Hepatic stellate cell (primary cell): ENCODE measurements at places on chromosomes 11 and 22.

GRCh38 chr11:127919206-127920000 lies 668.0 kb downstream of the ETS1 start:
- DNase-seq = peak; percentile 10

- no peak for DNase-seq
Observed at GRCh38 chr11:73034331-73034730, 107.8 kb downstream of the FCHSD2 start.

- DNase-seq = no peak
Observed at GRCh38 chr11:85475660-85476517, 151.3 kb downstream of the DLG2 start.

DNA sequence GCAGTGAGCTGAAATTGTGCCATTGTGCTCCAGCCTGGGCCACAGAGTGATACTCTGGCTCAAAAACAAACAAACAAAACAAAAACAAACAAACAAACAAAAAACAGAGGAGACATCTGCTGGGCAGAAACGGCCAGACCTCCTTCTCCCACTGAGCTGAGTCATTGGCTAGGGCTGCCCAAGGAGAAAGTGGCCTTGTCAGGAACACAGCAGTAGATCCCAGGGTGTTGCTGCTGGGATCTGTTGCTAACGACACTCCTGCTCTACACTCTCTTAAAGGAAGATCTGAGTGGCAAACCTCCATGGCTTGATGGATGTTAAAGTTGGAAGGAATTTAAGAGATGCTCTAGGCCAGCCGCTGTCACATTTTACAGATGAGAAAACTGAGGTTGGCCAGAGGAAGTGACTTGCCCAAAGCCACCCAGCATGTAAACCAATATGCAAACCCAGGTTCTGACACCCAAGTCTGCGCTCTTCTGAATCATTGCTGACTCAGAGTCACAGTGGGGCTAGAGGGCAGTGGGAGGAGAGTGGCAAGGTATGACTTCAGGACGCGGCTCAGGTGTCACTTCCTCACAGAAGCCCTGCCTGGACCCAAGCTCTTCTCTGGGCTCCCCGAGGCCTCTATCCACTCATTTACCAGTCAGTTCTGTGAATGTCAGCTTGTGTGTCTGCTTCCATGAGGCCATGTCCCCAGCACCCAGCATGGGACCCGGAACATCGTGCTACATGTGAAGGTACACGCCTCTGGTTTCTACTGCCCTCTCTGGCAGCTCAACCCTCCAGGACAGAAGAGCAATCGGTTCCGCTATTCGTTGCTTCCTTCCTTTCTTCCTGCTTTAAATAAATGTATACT lies 11.3 kb upstream of the GDPD5 start:
- no peak for DNase-seq

- no peak for DNase-seq
Observed at GRCh38 chr11:130047141-130047540, 22.6 kb upstream of the APLP2 start.

GRCh38 chr11:128029219-128029722 lies 558.1 kb downstream of the ETS1 start:
- no peak for DNase-seq

DNA sequence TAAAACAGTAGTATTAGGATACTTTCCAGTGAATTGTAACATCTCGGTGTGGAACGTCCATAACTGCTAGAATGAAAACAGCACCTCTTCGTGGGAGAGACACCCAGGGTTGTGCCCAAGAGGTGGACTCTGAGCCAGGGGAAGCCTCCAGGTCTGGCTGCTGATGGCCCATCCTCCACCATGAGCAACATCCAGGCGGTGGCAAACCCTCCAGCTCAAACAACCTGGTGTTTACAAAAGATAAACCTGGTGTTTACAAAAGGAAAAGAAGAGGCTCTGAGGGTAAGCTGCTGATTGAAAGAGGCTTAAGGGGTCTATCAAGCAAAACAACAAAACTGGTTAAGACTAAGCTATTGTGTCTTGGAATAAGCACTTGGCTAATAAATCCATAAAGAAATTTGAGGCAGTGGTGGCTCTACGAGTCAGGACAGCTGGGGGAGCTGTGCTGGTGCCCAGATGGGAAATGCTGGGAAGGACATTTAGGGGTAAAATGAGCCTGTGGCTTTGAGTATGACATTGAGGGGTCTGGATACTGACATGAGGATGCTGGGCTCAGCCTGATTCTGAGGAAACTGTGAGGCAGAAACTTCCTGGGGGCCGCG lies 909.0 kb downstream of the BRD1 start:
- DNase-seq = no peak

GRCh38 chr11:44950031-44950624 lies 555 bp downstream of the TP53I11 start:
- peak; percentile 60 for DNase-seq

DNA sequence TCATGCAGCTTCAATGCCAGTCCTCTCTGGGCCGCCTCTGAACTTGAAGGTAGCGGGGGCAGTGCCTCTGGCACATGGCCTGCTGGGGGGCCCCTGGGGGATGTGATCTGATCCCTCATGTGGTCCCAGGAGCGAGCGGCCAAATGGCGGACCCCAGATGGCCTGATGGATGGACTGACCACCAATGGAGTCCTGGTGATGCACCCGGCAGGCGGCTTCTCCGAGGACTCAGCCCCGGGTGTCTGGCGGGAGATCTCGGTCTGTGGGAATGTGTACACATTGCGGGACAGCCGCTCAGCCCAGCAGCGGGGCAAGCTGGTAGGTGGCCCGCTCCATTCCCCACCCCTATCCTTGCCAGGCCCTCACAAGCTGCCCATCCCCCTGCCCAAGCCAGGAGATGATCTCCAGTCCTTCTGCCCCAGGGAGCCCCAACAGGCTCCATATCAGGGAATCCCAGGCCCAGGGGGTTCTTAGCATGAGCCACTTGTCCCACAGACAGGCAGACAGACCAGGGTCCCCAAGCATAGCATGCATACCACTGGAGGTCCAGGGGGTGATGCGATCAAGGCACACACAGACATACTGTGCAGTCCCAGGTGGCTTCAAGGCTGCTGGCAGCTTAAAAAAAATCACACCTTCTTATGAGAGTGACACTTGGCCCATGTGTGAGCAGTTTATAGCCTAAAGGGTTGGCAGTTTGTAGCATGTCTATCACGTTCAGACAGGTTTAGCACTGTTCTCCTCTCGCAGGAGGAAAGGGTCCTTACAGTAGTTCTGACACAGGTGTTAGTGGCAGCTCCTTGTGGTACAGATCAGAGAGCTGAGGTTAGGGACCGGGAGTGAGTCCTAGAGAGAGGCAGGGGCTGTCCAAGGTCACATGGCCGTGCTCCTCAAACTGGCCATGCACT lies 6.4 kb upstream of the DPP3 start:
- no peak for DNase-seq

DNA sequence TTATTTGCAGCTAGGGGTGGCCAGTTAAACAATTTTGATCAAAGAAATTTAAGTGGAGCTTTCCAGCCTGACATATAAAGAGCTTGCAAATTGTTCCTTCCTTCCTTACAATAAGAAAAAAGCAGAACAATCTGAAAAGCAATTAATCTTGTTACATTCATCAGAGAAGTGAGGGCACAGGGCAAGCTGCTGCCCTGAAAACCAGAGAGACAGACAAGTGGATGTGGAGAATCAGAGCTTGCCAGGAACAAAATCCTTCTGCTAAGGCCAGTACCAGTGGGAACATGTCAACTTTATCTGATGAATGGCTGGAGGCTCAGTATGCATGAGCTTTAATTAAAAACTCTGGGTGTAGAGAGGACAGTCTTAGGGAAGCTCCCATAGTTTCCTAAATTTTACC lies 8.8 kb downstream of the CCDC179 start:
- DNase-seq = no peak

DNA sequence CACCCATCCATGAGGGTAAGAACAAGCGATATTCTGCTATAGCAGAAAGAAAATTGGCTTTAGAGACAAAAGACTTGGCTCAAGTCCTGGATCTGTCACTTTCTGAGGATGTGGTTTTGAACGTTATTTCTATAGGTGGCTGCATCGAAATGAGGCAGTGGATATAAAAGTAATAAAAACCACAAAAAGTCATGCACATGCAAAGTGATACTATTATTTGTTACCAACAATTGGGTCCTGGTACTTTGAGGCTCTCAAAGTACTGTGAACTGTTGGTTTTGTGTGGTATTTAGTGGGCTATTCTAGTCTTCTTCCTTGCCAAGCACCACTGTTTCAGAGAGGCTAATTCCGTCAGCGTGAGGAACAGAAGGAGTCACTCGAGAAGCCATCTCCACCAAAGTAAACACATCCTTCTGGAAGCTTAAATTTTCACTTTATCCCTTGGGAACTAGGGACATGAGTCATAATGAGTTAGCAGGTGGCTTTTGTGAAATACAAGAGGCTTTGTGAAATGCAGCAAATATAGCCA lies 13.1 kb downstream of the UBASH3B start:
- peak; percentile 73 for DNase-seq

DNA sequence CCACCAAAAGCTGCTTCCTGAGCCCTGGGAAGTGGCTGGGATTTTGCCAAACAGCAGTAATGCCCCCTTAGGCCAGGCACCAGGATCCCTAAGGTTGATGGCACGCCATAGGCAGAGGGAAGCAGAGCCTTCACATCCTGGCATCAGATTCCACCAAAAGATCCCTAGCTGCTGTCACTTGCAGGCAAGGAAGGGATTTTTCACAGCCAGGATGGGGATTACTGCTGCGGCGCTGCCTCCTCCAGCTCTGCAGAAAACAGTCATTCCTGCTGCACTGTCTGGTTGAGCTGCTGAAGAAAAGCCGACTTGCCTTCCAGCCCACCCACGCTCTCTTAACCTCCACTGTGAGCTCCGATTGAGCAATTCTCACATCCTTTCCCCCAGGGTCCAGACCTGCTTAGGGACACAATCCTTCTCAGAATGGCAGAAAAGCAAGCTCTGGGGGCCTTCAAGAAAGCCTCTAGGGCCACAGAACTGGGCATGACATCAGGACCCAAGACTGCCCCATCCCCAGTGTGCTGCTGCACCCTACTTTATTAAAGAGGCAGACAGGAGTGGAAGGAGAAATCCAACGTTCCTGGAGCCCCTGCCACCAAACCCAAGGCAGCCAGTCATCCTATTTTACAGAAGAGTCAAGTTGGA lies 19.9 kb downstream of the SYN3 start:
- no peak for DNase-seq

DNA sequence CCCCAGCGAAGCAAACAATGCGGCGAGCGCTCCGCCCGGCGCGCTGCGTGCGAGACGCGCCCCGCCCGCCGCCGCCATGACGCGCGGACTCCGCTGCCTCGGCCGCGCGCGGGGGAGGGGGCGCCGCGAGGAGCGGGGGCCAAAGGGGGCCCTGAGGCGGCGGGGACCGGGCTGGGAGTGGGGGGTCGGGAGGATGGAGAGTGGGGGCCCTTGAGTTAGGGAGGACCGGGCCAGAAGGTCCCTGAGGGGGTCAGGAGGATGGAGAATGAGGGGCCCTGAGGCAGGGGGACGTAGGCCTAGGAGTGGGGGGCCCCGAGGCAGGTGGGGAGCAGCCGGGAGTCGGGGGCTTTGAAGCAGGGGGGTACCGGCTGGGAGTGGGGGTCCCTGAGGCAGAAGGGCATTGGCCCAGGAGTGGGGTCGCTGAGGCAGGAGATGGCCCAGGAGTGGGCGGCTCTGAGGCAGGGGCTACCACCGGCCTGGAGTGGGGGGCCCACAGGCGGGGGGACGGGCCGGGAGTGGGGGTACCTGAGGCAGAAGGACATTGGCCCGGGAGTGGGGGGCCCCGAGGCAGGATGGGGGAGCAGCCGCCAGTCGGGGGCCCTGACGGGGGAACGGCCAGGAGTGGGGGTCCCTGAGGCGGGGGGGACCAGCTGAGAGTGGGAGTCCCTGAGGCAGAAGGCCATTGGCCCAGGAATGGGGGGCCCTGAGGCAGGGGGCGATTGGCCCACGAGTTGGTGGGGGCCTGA lies at the start of gene BRD1:
BRD1 (minus strand) TSS at position 21 of the 746 bp plus-strand sequence. CDS start 3,556 bp downstream, outside the sequence.
- DNase-seq = peak; percentile 65

- no peak for DNase-seq
Observed at GRCh38 chr11:30381879-30382278, 59.0 kb downstream of the ARL14EP start.

- DNase-seq = no peak
Observed at GRCh38 chr11:94676814-94677213, 91.3 kb upstream of the AMOTL1 start.

DNA sequence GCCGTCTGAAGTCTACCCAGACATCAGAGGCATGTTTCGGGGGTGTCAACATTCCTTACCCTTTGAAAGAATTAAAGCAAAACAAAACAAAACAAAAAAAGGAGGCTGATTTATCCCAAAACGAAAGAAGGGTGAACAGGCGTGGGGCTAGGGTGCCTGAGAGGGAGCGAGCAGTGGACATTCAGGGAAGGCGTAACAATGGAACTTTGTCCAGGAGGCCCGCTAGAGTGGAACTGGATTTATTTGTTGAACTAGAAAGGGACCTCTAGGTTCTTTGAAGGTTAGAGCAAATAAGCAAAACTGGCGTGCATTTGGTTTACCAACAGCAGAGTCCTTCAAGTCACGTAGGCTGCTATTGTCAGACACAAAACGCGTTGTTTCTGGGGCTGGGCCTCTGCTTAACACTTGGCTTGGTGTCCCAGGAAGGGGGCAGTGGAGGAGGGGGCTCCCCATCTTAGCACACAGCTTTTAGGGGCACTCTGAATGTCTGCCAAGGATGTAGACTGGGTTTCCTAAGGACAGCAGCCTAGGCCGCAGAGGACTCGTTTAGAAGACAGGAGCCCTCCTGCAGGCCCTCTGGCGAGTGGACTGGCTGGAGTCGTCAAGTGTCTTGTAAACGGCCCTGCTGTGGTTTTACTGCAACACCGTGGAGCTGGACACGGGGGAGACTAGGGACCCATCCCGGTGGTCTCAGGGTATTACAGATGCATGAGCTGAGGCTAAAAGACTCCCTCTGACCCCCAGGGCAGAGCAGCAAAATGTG lies 203.7 kb upstream of the SORL1-AS1 start:
- DNase-seq = no peak

DNA sequence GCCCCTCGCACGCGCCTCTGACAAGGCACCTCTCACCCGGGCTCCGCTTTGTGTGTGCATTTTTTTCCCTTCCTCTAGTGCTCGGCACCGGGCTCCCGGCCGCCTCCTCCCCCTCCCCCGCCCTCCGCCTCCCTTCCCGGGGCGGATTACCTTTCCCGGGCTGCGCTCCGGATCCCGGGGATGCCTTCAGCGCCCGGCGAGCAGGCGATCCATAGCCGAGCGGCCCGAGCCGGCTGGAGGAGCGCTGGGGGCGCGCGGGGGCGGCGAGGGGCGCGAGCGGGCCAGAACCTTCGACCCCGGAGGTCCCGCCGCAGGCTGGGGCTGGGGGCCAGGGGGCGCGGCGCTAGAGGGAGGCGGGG lies 282 bp downstream of the MPPED2 start:
- peak; percentile 1 for DNase-seq

DNA sequence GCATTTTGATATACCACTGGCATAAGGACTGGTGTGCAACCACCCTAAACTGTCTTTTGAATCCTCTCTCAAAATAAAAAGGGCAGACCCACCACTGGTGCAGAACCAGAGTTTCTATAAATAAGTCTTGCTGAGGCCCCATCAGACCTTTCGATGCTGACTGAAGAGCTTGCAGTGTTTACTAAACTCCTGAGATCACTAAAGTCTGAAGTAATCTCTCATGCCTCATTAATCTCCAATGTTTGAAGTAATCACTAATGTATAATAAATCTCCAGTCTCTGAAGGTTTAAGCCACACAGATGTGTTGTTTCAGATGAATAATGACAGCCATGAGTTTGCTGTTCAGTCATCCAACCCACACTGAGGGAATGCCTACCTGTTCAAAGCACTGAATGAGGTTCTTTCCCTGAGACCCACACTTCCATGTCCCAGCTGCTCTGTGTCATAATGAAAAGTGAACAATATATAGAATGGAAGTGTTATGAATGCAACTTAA lies 50.6 kb upstream of the DEUP1 start:
- DNase-seq = no peak
